ENCODE measurements at places on chromosomes 6 and 20.

GRCh38 chr6:89925826-89926225 is 31.6 kb downstream of the GJA10 start:
- no peak for DNase-seq

DNA sequence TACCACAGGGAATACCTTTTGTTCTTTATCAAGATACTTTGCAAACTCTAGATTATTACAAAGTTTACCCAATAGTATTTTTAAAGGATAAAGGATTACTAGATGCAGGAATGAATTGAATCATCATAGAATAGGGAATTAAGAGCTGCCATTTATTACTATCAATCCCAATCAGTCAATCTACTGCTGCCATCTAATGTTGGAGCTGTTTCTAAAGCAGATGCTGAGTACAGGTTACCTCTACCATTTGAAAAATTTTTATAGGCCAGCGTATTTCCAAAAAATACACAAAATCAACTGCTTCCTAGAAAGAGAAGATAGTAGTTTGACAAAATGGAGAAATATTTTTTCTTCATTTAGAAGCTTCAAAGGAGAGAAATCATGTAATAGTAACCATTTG is 520.4 kb downstream of the ADGRB3 start:
- DNase-seq, result no peak

GRCh38 chr6:25359191-25359861 is 80.2 kb downstream of the CARMIL1 start:
- no peak for DNase-seq

DNA sequence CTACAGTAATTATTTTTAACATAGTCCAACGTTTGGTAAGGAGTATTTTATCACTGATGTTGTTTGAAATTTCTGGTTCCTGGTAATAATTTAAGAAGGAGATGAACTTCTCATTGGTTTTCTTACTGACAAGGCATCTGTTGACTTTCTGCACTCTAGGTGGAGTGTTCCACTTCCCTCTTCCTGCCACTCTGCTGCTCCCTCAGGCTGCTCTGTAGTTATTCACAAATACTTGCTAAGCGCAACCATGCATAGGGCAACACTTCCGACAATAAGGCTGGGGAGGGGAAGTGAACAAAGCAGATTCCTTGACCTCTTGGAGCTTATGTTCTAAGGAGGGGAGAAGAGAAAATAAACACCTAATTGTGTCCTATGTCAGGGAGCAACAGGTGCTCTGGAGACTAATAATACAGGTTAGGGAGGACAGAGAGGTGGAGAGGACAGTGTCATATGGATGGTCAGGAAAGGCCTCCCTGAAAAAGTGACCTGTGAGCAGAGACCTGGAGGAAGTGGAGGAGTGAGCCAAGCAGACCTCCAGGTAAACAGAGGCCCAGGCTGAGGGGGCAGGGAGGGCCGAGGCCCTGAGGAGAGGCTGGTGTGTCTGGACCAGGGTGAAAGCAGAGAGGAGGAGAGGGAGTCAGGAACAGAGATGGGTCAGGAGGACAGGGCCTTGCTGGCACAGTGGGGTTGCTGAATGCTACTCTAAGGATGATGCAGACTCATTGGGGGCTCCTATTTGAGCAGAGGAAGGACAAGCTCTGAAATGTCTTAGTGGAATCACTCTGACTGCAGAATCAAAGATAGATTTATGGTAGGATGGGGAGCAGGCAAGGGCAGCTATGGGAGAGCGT is 134.8 kb upstream of the SLC24A3 start:
- DNase-seq, result no peak

- DNase-seq, result peak; percentile 38
Observed at GRCh38 chr20:50146732-50147662, 6.5 kb downstream of the PEDS1 start.

- no peak for DNase-seq
Observed at GRCh38 chr6:166003569-166003968, 164.1 kb downstream of the TBXT start.

- no peak for DNase-seq
Observed at GRCh38 chr20:57574954-57575353, 14.0 kb downstream of the PCK1 start.

- no peak for DNase-seq
Observed at GRCh38 chr20:42173440-42173839, 555.3 kb upstream of the CHD6 start.

DNA sequence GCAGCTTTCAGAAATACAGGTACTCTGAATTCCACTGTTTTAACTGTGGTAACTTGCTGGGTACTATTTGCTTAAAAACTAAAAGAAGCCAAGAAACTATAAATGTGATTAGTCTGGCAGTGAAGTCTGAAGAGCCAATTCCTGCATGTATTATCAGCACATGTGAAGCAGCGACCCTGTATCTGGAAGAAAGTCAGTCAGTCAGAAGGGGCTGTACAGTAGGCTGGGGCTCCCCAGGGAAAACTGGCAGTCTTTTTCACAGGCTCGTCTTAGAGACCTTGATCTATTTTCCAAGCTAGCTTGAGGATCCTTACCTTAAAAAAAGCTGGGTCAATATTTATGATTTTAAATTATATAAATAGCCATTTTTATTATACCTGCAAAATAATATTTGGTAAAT is 104.9 kb downstream of the PDSS2 start:
- DNase-seq, result no peak

DNA sequence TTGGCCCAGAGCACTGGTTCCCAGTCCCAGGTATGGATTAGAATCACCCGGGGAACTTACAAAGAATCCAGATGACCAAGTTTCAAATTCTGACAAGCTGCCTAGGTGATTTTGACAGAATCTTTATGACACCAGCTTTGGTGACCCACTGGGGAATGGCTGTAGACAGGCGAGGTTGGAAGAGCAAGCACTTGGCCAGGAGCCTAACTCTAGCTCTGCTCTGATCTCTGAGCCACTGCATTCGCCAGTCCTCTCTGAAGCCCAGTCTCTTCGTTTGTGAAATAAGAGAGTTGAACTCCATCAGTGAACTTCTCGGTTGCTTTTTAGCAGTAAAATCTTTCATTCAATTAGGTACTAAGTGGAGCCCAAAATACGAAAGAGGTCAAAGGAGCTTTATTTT is 161.2 kb downstream of the VEGFA start:
- DNase-seq, result no peak
